ENCODE measurements at places on chromosomes 1 and 21. TPM values are rescaled to one million over a fixed set of nuclear protein-coding genes. Genes with fewer than 3 reads are reported as not detected.
A peak's percentile ranks its signal among the peaks of the same experiment; 100 is the strongest.

BEND5 gene
- 38.7 TPM for total RNA-seq

PLPP3 gene
- total RNA-seq = 87.5 TPM

GRCh38 chr1:214452152-214452784 lies 99.1 kb downstream of the PTPN14 start:
- DNase-seq = no peak

RHEX gene
- not detected for total RNA-seq

- DNase-seq = no peak
These were observed 116.0 kb downstream of the BCAR3 start for GRCh38 chr1:93565496-93566206.

GRCh38 chr1:61368876-61369275 lies 286.5 kb downstream of the NFIA start:
- no peak for DNase-seq

KRTAP13-2 gene
- total RNA-seq = not detected

GRCh38 chr1:94115900-94116436 lies 5.0 kb downstream of the ABCA4 start:
- no peak for DNase-seq

RPE65 gene
- 2.6 TPM for total RNA-seq

- no peak for DNase-seq
These were observed 96.6 kb upstream of the B3GALT2 start for GRCh38 chr1:193283016-193283415.

SMPDL3B gene
- total RNA-seq = 0.49 TPM

GRCh38 chr1:213425376-213426030 lies 374.5 kb downstream of the RPS6KC1 start:
- DNase-seq = no peak

DNA sequence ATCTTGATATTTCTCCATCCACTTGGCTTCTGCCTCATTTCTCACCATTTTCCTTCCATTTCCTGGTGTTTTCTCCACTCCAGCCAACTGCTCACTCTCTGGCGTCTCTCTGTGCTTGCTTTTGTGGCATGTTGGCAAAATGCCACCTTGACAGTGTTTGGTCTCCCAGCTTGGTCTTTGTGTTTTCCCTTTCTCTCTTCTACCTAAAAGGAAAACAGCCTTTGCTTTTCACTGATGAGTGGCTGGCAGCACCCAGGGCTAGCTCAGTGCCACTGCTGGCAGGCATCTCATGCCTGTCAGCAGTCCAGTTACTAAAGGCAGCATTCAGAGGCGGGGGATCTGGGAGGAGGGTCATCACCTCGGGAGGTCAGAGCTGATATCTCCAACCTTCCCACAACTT lies 55.3 kb upstream of the DSCAM start:
- peak; percentile 12 for DNase-seq

DNA sequence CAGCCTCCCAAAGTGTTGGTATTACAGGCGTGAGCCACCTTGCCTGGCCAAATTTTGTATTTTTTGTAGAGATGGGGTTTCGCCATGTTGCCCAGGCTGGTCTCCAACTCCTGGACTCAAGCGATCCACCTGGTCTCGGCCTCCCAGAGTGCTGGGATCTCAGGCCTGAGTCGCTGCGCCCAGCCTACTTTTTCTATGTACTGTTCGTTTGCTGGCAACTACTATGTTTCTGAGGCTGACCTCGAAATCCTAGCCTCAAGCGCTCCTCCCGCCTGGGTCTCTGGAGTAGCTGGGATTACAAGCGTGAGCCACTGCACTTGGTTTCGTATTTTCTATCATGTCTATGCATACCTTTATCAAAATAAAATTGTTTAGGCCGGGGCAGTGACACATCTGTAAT lies 675 bp upstream of the TEKT2 start:
- DNase-seq = no peak

DNA sequence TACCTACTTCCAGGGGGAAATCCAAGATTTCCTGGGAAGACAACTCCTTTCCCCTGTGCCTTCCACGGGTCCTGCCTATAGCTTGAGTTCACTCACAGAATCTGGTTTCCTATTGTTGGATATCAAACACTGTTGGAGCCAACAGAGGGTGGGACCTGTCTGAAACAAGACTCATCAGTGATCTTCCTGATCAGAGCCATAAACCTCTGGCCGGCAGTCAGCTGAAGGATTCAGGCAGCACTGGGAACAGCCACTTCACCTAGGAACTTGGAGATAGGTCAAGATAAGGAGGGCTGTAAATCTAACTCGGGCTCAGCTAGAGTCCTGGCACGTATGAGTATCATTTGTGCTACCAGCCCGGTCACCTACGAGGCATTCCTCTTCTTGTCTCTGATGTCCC lies 23.3 kb downstream of the SH3BP5L start:
- DNase-seq = no peak

GRCh38 chr1:100006688-100007087 lies 36.9 kb downstream of the SLC35A3 start:
- DNase-seq = no peak

DNA sequence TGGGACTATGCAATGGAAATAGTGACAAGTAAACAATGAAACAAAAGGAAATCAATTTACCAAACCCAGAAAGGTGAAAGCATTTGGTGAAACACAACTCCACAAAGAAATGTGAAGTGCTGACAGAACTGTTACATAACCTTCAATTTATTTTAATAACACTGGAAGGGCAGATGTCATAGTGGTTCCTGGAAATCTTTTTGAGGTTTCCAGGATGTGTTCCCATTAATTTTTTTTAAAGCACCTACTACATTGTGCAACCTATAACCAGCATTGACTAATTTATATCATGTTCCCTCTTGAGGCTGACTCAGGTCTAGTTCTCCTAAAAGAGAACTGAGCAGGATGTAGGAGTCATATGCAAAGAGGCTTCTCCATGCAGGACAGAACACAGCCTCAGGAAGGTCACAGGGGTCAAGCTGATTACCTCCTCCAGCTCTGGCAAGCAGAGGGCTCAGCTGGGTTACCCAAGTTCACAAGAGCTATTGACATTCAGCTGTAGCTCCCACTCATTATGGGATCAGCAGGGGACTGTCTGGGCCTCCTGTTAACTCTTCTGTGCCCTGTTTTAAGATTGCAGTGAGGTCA lies 157.1 kb upstream of the NRIP1 start:
- DNase-seq = no peak

RAD54L gene
- 2.3 TPM for total RNA-seq

KRTAP19-3 gene
- not detected for total RNA-seq

PIGP gene
- 26.2 TPM for total RNA-seq

DNA sequence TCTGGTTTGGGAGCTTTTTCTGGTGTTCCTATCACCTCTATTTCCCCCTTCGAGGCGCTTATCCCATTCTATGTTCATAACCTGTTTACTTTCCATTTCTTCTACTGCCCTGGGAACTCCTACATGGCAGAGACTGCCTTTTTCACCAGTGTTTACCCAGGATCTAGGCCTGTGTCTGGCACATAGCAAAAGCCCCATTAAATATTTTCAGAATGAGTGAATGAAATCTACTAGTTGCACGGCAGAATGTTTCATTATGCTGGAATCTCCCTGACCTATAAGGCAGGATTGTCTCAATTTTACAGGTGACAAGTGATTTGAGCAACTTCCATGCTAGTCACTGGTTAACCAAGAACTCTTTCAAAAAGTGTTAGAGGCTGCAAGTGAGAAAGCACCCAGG lies 70.1 kb downstream of the PGM1 start:
- no peak for DNase-seq

DNA sequence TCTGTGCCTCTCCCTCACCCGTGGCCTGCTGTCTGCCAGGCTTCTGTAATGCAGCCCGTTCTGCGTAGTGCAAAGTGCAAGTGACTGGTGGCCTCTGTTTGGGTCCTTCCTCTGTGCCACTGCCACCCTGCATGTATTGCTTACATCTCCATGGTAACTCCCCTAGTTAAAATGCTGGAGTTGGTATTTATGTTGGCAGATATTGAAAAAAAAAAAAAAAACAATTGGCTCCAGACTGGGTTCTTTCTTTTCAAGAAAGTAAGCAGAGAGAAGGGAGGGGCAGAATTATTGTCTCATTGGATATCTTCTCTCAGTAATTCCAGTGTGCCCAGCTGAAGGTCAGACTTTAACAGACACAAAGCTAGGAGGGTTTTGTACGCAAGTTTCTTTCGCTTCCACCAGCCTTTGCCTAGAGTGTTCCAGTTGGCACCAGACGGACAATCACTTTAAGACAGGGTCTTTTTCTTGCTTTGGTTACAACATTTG lies 242.3 kb downstream of the PBX1 start:
- DNase-seq = no peak

DNA sequence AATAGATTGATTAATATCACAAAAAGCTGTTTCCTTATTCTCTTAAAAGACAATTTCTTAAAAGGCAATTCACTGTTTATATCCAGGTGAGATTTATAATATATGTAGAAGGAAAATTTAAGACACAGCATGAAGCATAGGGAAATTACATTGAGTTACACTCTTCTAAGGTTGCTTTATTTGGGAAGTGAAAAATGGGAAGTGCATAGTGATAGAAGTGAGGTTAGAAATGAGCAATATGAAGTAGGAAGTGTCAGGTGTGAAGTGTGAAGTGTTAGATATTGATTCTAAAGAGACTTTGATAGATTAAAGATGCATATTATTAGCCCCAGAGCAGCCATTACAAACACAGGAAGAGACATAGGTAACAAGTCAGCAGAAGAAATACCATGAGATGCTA lies 40.3 kb downstream of the FH start:
- DNase-seq = no peak

DNA sequence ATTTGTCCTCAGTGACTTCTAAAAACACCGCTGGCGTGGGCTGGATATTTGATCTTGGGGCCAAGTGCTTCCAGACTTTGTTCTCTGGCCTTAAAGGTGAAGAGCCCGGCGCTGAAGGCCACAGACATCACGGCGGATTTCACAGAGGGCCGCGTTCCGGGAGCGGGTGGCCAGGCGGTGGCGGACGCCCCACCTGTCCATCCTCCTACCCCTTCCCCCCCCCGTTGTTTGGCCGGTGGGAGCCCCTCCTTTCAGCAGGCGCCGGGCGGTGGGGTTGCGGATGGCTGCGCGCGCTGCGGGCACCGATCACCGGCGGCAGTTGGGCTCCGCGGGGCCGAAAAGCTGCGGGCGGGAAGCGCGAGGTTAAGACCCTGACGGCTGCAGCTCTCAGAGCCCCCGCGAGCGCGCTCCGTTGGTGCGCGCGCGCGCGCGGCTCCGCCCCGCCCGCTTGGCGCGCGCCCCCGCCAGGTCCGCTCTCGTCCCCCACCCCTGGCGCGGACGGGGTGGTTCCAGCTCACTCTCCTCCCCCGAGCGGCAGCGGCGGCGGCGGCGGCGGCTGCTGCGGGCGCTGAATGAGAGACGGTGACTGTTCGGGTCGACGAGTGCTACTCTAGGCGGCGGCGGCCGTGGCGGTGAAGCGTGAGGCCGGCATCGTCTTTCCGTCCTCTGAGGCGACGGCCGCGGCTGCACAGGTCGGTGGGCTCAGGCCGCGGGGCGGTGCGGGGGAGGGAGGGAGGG lies at the start of gene RALGPS2:
Gene RALGPS2, plus strand, starts transcription at position 517 of the 738 bp plus-strand sequence. CDS start 51,521 bp downstream, outside the sequence.
- DNase-seq = peak; percentile 33

DNA sequence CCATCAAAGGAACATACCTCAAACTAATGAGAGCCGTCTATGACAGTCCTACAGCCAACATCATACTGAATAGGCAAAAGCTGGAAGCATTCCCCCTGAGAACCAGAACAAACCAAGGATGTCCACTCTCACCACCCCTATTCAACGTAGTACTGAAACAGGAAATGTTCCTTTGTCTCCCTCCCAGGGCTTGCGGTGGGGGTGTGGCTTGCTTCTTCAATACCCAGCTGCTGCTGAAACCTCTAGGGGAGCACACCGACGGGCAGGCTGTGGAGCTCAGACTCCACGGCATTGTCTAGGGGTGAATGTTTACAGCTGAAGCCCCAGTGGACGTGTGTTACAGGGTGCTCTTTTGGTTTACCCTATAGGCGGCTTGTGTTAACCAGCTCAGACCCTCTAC lies 30.5 kb upstream of the B3GALT2 start:
- DNase-seq = no peak

MFAP2 gene
- total RNA-seq = 0.89 TPM

OLFML2B gene
- total RNA-seq = 8.3 TPM

DNA sequence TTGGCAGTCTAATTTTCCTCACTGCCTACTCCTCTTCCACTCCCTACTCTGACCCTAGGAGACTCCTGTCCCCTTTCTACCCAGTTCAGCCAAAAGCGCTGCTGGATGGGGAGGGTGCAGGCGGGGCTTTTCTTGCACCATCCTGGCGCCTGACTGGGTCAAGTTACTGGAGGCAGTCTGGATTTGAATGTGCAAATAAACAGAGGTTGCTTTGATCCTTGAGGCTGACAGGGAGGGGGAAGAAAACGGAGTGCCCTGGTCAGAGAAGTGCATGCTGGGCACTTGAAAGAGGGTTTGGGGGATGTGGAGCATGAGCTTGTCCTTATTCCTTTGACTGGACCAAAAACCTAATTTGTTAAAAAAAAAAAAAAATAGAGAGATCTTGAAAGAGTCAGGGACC lies 76.8 kb upstream of the SOX13 start:
- peak; percentile 6 for DNase-seq

DNA sequence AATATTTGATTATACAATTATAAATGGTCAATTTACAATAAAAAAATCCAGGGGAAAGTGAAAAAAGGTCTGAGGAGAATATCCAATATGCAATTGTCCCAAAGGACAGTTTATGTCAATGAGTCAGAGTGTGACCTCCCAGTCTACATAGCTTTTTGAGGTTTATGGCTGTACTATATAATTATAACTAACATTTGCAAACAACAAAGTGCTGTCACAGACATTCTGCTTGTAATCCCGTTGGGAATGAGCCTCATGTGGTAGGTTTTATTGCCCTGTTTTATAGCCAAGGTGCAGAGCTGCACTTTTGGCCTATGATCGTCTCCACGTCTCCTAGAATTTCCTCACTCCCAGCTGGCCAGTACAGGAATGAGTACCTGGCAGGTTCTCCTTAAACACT lies 103.8 kb downstream of the ADSS2 start:
- no peak for DNase-seq

- DNase-seq = no peak
These were observed 9.8 kb downstream of the ERRFI1 start for GRCh38 chr1:8016210-8016894.

GRCh38 chr1:78833491-78833890 lies 173.0 kb downstream of the ADGRL4 start:
- DNase-seq = no peak

BLZF1 gene
- 34.7 TPM for total RNA-seq

GRCh38 chr1:49576327-49576901 lies 447.3 kb downstream of the AGBL4 start:
- no peak for DNase-seq

DNA sequence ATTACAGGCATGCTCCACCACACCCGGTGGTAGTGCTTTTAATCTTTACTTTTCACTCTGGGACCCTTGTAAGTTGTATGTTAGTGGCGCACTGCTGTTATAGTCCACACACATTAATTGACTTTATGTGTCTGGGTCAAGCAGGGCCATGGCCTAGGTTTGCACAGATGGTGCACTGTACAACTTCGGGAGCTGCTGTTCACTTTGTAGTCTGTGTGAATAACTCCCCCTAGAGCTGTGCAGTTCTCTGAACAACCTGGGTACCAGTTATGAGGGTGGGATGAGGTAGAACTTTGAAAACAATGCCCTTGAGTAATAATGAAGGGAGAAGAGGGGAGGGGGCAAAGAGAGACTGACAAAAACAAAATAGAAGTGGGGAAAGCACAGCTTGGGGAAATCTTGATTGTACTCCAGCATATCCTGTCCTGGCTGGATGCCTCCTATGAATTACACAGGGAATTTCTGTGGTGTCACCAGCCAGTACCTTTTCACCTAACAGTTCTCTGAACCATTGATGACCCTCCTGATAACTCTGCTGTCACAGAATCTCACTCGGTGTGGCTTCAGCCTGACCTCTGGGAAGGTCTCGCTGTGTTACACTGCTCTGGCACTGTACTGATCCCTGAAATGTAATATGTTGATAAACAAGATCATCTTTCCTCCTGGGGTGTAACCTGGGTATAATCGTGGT lies 2.2 kb downstream of the PTGFRN start:
- DNase-seq = no peak

VHLL gene
- 5.0 TPM for total RNA-seq
